ENCODE measurements at places on chromosomes 7 and 10. TPM values are rescaled to one million over a fixed set of nuclear protein-coding genes. Genes with fewer than 3 reads are reported as not detected.
A peak's percentile ranks its signal among the peaks of the same experiment; 100 is the strongest.

DNA sequence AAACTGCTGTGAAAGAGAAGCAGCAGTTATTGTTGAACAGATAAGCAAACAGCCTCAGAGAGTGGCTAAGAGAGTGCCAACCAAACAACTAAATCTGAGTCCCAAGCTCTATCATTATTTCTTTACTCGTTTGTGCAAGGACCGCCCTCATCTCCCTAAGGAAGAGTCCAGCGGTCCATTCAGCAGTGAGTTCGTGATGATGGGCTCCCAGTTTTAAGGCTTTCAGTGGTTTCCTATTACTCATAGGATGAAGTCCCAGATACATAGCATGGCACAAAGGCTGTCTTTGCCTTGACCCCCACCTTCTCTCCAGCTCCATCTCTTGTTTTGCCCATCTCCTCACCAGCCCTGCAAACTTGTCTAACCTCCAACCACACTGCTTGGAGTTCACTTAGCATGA lies 24.3 kb upstream of the PDE1C start:
- no peaks in the 10 kb centered on the region for H3K36me3 ChIP-seq
- no peak overlapping the region for H3K4me3 ChIP-seq
- DNase-seq: no peak
- H3K4me1 ChIP-seq: no peaks in the 10 kb centered on the region

DNA sequence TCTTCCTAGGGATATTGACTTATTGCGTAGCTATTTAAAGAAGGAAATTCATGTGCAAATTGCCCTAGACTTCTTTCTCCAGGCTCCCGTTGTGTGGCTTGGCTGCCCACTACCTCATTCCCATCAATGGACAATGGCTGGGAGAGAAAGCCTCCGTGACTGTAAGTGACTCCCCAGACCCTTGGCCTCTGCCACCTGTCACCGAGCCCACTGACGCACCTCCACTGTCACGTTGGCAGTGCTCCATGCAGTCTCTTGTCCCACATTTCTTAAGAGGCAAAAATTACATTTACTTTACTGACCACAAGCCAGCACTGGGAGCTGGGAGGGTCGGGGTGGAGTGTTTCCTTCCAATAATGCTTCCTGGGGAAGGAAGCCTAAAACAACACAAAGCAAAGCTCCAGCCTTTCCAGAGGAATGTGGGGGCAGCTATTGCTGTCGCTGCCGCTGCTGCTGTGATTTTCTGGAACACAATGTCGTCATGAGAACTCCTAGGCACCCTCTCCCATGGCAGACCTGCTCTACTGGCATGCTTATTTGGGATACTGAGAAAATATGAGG lies 89.7 kb upstream of the STEAP1B start:
- no peaks in the 10 kb centered on the region for H3K36me3 ChIP-seq
- H3K27ac ChIP-seq: no peak overlapping the region

DNA sequence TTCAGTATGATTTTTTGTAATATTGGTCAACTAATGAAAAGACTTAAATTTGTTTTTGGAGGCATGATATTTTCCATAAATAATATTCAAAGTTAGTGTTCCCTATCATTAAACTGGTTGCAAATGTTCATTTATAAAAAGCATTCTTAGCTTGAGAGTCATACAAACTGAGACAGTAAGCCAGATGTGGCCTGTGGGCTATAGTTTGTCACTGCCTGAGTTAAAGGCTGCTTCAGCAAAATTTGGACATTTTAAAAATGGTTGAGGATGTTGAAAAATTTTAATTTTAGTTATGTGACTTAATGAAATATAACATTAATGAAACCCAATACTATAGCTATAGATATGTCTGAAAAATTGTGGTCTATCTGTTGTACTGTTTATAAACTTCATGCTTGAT lies 180.2 kb upstream of the CACNA2D1 start:
- no peaks in the 10 kb centered on the region for H3K4me1 ChIP-seq
- H3K27me3 ChIP-seq: no peaks in the 10 kb centered on the region
- no peak overlapping the region for H3K27ac ChIP-seq
- DNase-seq: no peak

Gene SUV39H2
- total RNA-seq: 90.5 TPM

- no peaks in the 10 kb centered on the region for H3K36me3 ChIP-seq
- no peaks in the 10 kb centered on the region for H3K27me3 ChIP-seq
- no peak for DNase-seq
- H3K4me1 ChIP-seq: no peaks in the 10 kb centered on the region
- no peak overlapping the region for H3K4me3 ChIP-seq
- H3K27ac ChIP-seq: no peak overlapping the region
These were observed 78.1 kb upstream of the TBX20 start for GRCh38 chr7:35331730-35332678.

- H3K4me1 ChIP-seq: peaks cover 9% of the 10 kb centered on the region
- H3K27ac ChIP-seq: no peak overlapping the region
- DNase-seq: no peak
- H3K36me3 ChIP-seq: peaks cover 6% of the 10 kb centered on the region
These were observed 261.8 kb upstream of the KLF6 start for GRCh38 chr10:4046712-4047354.

Gene CH25H
- total RNA-seq: not detected

Gene ZNF488
- 3.2 TPM for total RNA-seq

DNA sequence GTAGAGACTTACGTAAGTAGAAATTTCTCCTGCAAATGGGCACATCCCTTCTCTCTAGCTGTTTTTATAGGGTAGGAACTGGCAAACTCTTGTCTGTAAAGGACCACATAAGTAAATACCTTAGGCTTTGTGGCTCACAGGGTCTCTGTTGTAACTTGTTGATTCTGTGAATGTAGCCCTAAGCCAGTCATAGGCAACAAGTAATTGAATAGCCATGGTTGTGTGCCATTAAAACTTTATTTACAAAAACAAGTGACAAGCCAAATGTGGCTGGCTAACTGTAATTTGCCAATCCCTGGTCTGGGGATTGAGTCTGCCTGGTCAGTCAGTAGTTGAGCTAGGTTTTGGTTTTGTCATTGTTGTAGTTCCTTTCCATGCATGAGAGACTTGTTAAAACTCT lies 5.3 kb upstream of the KLF6 start:
- peaks cover 25% of the 10 kb centered on the region for H3K4me1 ChIP-seq
- H3K27ac ChIP-seq: no peak overlapping the region
- H3K4me3 ChIP-seq: no peak overlapping the region
- peaks cover 6% of the 10 kb centered on the region for H3K36me3 ChIP-seq

DNA sequence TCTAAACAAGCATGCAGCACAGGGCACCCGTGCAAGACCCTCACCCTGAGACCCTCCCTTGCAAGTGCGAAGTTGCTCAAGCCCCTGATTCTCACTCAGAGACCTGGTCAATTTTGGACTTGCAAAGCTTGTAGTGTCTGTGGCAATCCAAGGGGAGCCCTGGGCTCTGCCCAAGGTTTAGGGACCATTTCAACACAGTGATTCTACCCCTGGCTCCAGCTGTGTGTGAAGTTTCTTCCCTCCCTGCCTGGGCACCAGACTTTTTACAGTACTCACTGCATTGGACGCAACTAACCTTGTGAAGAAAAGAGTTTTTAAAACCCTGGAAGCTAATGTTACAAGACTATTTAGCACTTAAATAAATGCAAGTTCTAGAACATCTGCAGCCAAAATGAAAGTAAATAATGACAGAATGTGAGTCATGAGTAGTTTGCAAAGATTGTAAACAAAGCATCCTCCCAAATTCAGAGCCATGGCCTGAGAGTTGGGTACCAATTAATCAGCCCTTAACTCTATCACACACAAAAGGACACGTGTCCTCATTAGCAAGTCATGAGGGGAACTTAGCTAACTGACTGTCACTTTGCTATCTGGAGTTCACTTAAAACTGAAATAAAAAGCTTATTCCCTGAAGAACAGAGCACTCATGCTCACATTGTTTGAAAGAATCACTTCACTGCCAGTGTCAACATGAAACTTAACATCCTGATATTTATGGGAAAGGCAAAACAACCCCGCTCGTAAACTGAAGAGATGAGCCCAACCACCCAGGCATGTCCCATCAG lies 48.1 kb downstream of the RGS10 start:
- H3K4me3 ChIP-seq: no peak overlapping the region
- no peak for DNase-seq
- no peak overlapping the region for H3K27ac ChIP-seq
- H3K36me3 ChIP-seq: no peaks in the 10 kb centered on the region

DNA sequence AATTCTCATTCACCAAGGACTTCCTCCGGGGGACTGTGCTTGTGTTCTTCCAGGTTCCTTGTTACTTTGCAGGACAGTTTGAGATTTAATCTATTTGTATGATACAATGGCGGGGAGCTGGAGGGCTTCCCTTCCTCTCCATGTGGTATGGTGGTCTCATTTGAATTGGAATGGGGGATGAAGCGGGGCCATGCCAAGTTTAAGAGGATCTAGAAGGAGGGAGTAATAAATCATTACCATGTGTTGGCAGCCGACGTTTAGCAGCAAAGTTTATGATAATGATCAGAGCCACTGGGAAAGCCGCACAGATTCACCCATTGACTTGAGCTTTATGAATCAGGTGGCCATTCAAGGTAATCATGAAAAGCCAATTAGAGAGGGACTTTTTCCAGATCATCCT lies 355.1 kb upstream of the MGMT start:
- no peak overlapping the region for H3K4me3 ChIP-seq
- no peak overlapping the region for H3K27ac ChIP-seq
- H3K27me3 ChIP-seq: no peaks in the 10 kb centered on the region
- no peaks in the 10 kb centered on the region for H3K4me1 ChIP-seq
- no peak for DNase-seq
- H3K36me3 ChIP-seq: no peaks in the 10 kb centered on the region

DNA sequence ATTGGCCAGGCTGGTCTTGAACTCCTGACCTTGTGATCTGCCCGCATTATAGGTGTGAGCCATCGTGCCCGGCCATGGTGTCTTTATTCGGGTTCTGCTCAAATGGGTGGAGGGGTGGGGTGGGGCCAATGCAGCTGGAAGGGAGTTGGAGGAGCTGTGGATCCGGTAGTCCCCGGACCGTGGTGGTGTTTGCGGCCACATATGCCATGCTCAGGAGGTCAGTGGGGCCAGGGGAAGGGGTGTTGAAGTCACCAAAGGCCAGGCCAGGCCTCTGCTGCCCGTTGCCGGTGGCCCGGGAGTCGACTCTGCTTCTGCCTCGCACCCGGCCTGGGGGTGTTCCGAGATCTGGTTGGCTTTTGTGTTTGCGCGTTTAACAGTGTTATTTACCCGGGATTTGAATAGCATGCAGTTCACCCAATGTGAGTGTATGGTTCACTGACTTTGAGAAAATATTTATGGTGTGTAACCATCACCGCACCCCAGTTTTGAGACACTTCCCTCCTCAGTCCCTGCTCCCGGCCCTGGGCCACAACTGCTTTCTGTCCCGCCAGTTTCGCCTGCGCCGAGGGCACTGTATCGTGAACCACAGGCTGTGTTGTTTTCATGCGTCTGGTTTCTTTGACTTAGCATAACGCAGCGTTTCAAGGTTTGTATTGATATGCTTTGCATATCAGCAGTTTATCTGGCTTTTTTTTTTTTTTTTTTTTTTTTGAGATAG lies 10.7 kb downstream of the INPP5A start:
- H3K27me3 ChIP-seq: no peaks in the 10 kb centered on the region
- peaks cover 13% of the 10 kb centered on the region for H3K4me1 ChIP-seq
- no peak overlapping the region for H3K27ac ChIP-seq
- no peak for DNase-seq
- no peaks in the 10 kb centered on the region for H3K36me3 ChIP-seq
- H3K4me3 ChIP-seq: no peak overlapping the region

GRCh38 chr10:13827076-13827797 lies 240.5 kb downstream of the PRPF18 start:
- H3K27ac ChIP-seq: no peak overlapping the region
- no peak for DNase-seq
- H3K27me3 ChIP-seq: no peaks in the 10 kb centered on the region
- peaks cover 2% of the 10 kb centered on the region for H3K36me3 ChIP-seq
- peaks cover 58% of the 10 kb centered on the region for H3K4me1 ChIP-seq
- H3K4me3 ChIP-seq: no peak overlapping the region

Gene FAM25C
- total RNA-seq: not detected

- H3K27ac ChIP-seq: peak overlapping the region; percentile 57
- H3K4me1 ChIP-seq: peaks cover 37% of the 10 kb centered on the region
- no peak for DNase-seq
- H3K4me3 ChIP-seq: no peak overlapping the region
- H3K36me3 ChIP-seq: no peaks in the 10 kb centered on the region
These were observed 902.4 kb downstream of the LRMDA start for GRCh38 chr10:76333796-76334195.

DNA sequence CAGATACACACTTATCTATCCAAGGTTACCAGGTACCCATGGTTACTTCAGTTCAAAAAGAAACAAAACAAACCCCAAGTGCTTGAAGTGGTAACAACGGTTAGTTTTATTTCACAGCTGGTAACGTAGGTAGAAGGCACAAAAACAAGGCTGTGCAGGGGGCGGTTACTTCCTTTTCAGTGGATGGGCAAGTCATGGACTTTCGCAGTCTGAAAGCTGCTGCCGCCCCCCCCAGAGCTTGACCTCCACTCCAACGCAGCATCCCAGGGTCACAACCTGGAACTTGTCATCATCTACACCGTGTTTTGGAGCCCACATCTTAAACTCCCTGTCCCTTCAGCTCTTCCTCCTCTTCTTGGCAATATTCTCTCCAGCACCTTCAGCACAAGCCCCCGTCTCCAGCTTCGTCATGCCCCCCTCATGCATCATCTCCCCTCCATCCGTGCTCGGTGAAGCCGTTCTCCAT lies 181.2 kb upstream of the ITGB1 start:
- H3K36me3 ChIP-seq: no peaks in the 10 kb centered on the region
- no peaks in the 10 kb centered on the region for H3K27me3 ChIP-seq
- peaks cover 13% of the 10 kb centered on the region for H3K4me1 ChIP-seq
- H3K27ac ChIP-seq: no peak overlapping the region
- no peak for DNase-seq

DNA sequence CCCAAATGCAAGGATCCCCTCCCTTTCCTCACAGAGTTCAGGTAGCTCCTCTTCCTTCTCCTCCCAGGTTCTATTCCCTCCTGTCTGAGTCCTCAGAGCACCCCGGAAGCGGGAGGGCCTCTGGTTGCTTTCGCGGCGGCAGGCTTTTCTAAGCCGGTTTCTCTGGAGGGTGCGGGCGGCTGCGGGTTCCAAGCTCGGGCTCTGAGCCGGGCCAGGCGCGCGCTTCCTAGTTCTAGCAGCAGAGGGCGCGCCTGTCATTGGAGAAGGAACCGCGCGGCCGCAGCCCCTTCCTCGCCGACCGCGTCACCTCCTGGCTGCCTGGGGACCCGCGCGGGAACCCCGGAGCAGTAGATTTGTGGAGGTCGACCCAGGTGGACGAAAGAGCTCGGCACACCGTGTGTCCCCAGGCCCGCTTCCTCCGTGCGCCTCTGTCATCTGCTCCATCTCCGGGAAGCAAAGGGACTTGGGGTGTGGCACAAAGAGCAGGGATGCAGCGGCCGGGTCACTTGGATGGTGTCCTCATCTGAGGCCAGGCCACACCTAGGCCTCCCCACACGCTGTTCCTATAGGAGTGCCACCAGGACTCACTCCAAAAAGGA lies 389.0 kb upstream of the PODXL start:
- H3K27me3 ChIP-seq: peaks cover 61% of the 10 kb centered on the region
- peak; percentile 71 for DNase-seq
- H3K27ac ChIP-seq: no peak overlapping the region
- no peak overlapping the region for H3K4me3 ChIP-seq
- H3K36me3 ChIP-seq: no peaks in the 10 kb centered on the region
- H3K4me1 ChIP-seq: no peaks in the 10 kb centered on the region

Data from neural crest cell (in vitro differentiated cells).